ENCODE measurements at places on chromosomes 5 and 9.

GRCh38 chr5:123785162-123786071 is 273.4 kb downstream of the CSNK1G3 start:
- H3K4me1 ChIP-seq: peaks cover 5% of the 10 kb centered on the region
- H3K27me3 ChIP-seq: peaks cover 4% of the 10 kb centered on the region
- no peak overlapping the region for H3K27ac ChIP-seq
- no peak overlapping the region for H3K4me3 ChIP-seq

DNA sequence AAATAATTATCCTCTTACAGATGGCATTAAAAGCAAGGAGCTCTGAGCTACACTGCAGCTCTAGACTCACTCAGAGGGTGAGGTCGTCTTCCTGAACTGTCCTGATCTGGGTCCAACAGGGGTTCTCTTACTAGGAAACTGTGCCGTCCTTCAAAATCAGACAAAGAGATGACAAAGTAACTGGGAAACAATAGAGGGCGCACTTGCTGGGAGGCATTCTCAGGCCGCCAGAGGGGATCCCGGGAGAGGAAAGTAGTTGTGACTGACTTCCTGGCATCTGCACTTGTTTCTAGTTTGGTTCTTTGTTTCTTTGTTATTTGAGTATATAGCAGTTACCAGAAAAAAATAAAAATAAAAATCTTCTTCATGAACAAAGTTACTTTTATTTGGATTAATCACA is 142.9 kb upstream of the MSX2 start:
- no peaks in the 10 kb centered on the region for H3K36me3 ChIP-seq
- DNase-seq: no peak
- no peaks in the 10 kb centered on the region for H3K4me1 ChIP-seq
- no peak overlapping the region for H3K27ac ChIP-seq
- no peak overlapping the region for H3K4me3 ChIP-seq
- no peaks in the 10 kb centered on the region for H3K27me3 ChIP-seq

DNA sequence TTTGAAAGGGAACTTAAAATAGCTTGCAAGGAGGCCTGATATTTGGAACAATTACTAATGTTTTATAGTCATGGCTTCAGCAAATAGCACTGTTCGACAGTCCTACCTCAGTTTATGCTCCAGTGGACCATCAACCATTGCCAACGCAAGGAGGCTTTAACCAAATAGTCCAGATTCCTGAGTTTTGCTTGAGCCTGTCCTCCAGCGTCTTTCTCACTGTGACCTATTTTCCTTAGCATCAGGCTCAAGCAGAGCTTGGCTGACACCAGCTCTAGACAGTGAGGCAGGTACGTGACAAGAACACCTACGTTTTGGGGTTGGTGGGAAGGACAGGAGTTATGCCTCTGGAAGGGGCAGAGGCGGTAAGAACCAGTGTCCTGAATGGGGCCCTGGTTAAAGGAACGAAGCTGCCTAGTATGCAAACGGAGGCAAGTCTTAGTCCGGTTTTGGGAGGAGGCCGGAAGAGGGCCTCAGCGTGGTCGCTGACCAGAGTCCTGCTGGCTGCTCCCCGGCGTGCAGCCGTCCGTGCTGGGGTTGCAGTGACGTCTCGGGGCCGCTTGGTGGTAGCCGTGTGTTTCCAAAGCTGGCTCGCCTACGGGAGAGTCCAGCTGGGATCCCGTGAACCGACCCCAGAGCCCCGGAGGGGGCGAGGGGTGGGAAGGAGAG is 998 bp upstream of the FGF18 start:
- H3K27ac ChIP-seq: no peak overlapping the region
- DNase-seq: peak; percentile 29
- peaks cover 1% of the 10 kb centered on the region for H3K27me3 ChIP-seq
- no peaks in the 10 kb centered on the region for H3K36me3 ChIP-seq
- H3K4me1 ChIP-seq: peaks cover 6% of the 10 kb centered on the region

GRCh38 chr5:1034421-1034905 is 25.9 kb downstream of the NKD2 start:
- H3K4me1 ChIP-seq: peaks cover 2% of the 10 kb centered on the region
- H3K36me3 ChIP-seq: peaks cover 1% of the 10 kb centered on the region
- no peak overlapping the region for H3K27ac ChIP-seq
- H3K4me3 ChIP-seq: no peak overlapping the region
- peaks cover 13% of the 10 kb centered on the region for H3K27me3 ChIP-seq
- no peak for DNase-seq

GRCh38 chr5:145027286-145027685 is 807.9 kb downstream of the PRELID2 start:
- no peaks in the 10 kb centered on the region for H3K27me3 ChIP-seq
- no peaks in the 10 kb centered on the region for H3K36me3 ChIP-seq
- DNase-seq: no peak
- no peaks in the 10 kb centered on the region for H3K4me1 ChIP-seq
- no peak overlapping the region for H3K4me3 ChIP-seq

DNA sequence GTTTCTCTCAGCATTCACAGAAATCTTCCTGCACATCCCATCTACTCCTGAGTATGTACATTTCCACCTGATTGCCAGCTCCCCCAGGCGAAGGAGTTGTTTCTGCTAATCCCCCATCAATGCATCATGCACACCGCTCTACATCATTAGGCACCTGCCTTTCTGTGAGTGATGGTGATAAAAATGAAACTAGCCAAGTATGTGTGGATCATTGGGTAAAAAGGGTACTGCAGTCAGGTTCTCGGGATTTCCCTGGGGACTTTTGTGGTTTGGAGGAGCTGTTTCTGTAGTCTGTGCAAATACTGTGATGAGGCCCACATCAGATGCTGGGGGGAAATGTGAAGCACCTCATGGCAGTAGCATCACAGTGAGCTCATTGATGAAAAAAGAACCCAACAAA is 30.4 kb downstream of the CAMK4 start:
- H3K36me3 ChIP-seq: no peaks in the 10 kb centered on the region
- peaks cover 3% of the 10 kb centered on the region for H3K4me1 ChIP-seq
- H3K27me3 ChIP-seq: no peaks in the 10 kb centered on the region
- no peak overlapping the region for H3K4me3 ChIP-seq

GRCh38 chr9:1757186-1757585 is 258.0 kb upstream of the SMARCA2 start:
- no peaks in the 10 kb centered on the region for H3K27me3 ChIP-seq
- no peak for DNase-seq
- peaks cover 4% of the 10 kb centered on the region for H3K36me3 ChIP-seq
- no peak overlapping the region for H3K4me3 ChIP-seq

GRCh38 chr5:122498163-122498562 is 186.1 kb downstream of the SNCAIP start:
- H3K36me3 ChIP-seq: no peaks in the 10 kb centered on the region
- DNase-seq: no peak
- no peaks in the 10 kb centered on the region for H3K4me1 ChIP-seq
- peaks cover 6% of the 10 kb centered on the region for H3K27me3 ChIP-seq
- no peak overlapping the region for H3K27ac ChIP-seq

- H3K27me3 ChIP-seq: peaks cover 10% of the 10 kb centered on the region
- H3K36me3 ChIP-seq: no peaks in the 10 kb centered on the region
- DNase-seq: no peak
- H3K4me3 ChIP-seq: peak overlapping the region; percentile 47
Observed at GRCh38 chr9:132804576-132805295, 73.3 kb downstream of the AK8 start.

- DNase-seq: no peak
- H3K4me1 ChIP-seq: peaks cover 5% of the 10 kb centered on the region
- H3K36me3 ChIP-seq: peaks cover 8% of the 10 kb centered on the region
Observed at GRCh38 chr5:169909945-169910344, 70.3 kb downstream of the INSYN2B start.

GRCh38 chr9:129550199-129550839 is 70.6 kb downstream of the C9orf50 start:
- H3K27me3 ChIP-seq: peaks cover 29% of the 10 kb centered on the region
- no peaks in the 10 kb centered on the region for H3K36me3 ChIP-seq
- DNase-seq: no peak
- H3K27ac ChIP-seq: no peak overlapping the region
- H3K4me3 ChIP-seq: peak overlapping the region; percentile 47

DNA sequence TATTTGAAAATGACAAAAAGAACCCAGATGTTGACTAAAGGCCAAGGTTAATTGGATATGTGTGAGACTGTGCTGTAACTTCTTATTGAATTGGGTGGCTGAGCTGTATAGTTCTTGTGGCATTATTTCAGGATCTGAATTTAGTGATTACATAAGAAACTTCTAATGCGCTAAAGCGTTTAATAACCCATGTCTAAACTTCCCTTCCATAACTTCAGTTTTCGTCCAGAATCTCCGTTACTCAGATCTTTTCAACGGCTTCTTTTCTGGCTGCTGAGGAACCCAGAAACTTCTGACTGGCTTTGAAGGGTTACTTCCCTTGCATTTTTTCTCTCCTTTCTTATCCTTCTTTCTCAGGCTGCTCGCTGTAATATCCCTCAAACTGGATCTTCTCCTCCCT is 28.1 kb upstream of the C9orf72 start:
- H3K4me1 ChIP-seq: peaks cover 5% of the 10 kb centered on the region
- no peak overlapping the region for H3K4me3 ChIP-seq
- no peak overlapping the region for H3K27ac ChIP-seq
- no peak for DNase-seq

- peaks cover 9% of the 10 kb centered on the region for H3K4me1 ChIP-seq
- H3K27me3 ChIP-seq: peaks cover 17% of the 10 kb centered on the region
- no peak overlapping the region for H3K4me3 ChIP-seq
Observed at GRCh38 chr5:56052735-56053134, 58.0 kb upstream of the IL6ST start.

GRCh38 chr5:135051399-135051798 is 17.4 kb upstream of the PITX1 start:
- H3K4me3 ChIP-seq: no peak overlapping the region
- no peak for DNase-seq
- peaks cover 20% of the 10 kb centered on the region for H3K27me3 ChIP-seq
- H3K36me3 ChIP-seq: peaks cover 4% of the 10 kb centered on the region
- no peak overlapping the region for H3K27ac ChIP-seq
- H3K4me1 ChIP-seq: peaks cover 42% of the 10 kb centered on the region

GRCh38 chr9:68506551-68506950 is 34.1 kb downstream of the TMEM252 start:
- DNase-seq: no peak
- H3K27me3 ChIP-seq: peaks cover 5% of the 10 kb centered on the region
- peak overlapping the region; percentile 51 for H3K27ac ChIP-seq

DNA sequence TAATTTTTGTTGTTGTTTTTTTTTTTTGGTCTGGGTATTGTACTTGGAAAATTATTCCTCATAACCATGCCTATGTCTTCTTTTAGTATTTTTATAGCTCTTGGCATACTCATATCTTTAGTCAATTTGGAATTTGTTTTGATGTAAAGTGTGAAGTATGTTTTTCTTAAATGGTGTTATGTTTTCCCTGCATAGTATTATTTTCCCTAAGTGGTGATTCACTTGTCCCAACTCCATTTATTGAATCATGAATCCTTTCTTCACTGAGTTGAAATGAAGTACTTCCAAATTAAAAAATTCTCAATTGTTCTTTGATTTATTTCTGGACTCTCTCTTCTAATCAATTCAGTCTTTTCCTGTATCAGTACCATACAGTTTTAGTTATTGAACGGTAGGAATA is 46.5 kb downstream of the POLK start:
- peaks cover 52% of the 10 kb centered on the region for H3K36me3 ChIP-seq
- H3K4me1 ChIP-seq: peaks cover 16% of the 10 kb centered on the region
- no peak overlapping the region for H3K4me3 ChIP-seq
- no peak for DNase-seq
- H3K27ac ChIP-seq: no peak overlapping the region

- peak; percentile 51 for DNase-seq
- peaks cover 3% of the 10 kb centered on the region for H3K27me3 ChIP-seq
- H3K4me3 ChIP-seq: peak overlapping the region; percentile 61
- peaks cover 21% of the 10 kb centered on the region for H3K4me1 ChIP-seq
- H3K36me3 ChIP-seq: no peaks in the 10 kb centered on the region
Observed at GRCh38 chr5:170302653-170303501, 5.3 kb upstream of the LCP2 start.

DNA sequence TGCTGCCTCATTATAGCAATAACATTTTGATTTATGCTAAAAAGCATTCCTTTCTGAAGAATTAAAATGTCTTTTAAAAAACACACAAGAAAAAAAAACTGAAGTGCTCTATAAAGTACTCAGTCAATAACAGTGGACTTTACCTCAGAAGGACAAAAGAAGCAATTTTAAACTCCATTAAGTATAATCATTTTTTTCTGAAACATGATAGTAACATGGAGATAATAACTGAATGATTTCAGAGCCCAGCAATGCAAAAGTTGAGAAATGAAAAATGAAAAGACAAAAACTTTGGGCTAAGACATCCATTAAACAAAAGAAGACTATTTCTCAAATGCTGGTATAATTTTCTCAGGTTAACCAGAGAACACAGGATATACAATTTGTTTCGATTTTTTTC is 78.7 kb downstream of the RFX3 start:
- no peaks in the 10 kb centered on the region for H3K4me1 ChIP-seq
- H3K4me3 ChIP-seq: no peak overlapping the region
- no peak for DNase-seq
- H3K27me3 ChIP-seq: no peaks in the 10 kb centered on the region
- H3K27ac ChIP-seq: no peak overlapping the region

- no peak overlapping the region for H3K27ac ChIP-seq
- no peaks in the 10 kb centered on the region for H3K27me3 ChIP-seq
- peaks cover 18% of the 10 kb centered on the region for H3K4me1 ChIP-seq
- no peak overlapping the region for H3K4me3 ChIP-seq
- no peak for DNase-seq
Observed at GRCh38 chr5:157354800-157355199, 88.9 kb downstream of the CYFIP2 start.

DNA sequence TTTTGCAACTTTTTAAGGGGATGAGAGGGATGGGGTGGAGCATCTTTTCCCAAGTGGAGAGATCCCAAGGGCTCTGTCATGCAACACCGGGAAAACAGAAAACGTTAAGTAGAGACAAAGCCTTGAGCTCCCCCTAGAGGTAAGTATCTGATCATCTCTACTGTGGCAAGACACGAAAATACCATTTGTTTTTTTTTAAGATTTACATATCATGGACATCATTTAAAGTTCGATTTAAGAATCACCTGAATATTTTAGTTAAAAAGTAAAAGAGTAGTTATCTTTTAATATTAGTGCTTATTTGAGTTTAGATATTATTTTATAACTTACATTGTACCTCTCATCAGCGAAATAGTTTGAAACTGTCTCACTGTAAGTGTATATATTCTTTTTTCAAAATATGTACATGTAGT is 200.4 kb downstream of the LRRC70 start:
- no peaks in the 10 kb centered on the region for H3K4me1 ChIP-seq
- H3K27me3 ChIP-seq: peaks cover 2% of the 10 kb centered on the region
- H3K4me3 ChIP-seq: no peak overlapping the region
- no peak overlapping the region for H3K27ac ChIP-seq

- peak; percentile 38 for DNase-seq
- peaks cover 10% of the 10 kb centered on the region for H3K4me1 ChIP-seq
- peak overlapping the region; percentile 92 for H3K4me3 ChIP-seq
- peak overlapping the region; percentile 91 for H3K27ac ChIP-seq
- no peaks in the 10 kb centered on the region for H3K36me3 ChIP-seq
Observed at GRCh38 chr9:129109952-129110739, 447 bp downstream of the CRAT start.

Measured in memory B cell (primary cell).